ENCODE measurements at places on chromosomes 6 and 20.

DNA sequence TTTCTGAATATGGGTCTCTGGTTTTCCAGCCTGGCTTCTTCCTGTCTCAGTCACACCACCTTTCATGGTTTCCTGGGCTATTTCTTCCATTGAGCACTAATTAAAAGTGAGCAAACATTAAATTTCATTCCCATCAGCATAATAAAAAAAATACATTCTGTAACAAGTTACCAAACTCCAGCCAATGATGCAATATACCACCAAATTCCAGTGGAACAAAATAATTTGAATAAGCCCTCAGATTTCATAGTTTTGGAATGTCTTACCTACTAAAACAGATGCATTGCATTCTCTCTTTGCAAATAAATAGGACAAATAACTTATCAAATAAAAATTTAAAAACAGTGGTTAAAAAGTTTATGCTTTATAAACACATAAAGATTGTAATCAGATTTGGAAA lies 97.8 kb upstream of the PRDM1 start:
- DNase-seq: no peak

- DNase-seq: no peak
Observed at GRCh38 chr20:8589956-8590355, 457.9 kb downstream of the PLCB1 start.

- DNase-seq: no peak
Observed at GRCh38 chr6:134073161-134073560, 20.7 kb upstream of the SLC2A12 start.

DNA sequence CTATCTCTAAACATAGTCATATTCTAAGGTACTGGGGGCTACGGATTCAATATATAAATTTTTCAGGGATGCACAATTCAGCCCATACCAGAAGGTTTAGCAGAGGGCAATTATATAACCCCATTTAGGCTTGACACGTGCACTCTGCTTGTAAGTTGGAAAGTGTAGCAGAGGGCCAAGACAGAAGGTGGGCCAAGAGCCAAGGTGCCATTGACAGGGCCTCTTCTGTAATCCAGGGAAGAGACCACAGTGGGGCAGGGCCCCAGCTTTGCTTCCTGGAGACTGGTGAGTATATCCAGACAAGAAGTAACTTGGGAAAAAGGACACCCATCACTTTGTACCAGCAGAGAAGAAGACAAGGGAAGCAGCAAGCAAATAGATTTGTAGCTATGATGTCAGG lies 672.4 kb upstream of the MARCKS start:
- no peak for DNase-seq

DNA sequence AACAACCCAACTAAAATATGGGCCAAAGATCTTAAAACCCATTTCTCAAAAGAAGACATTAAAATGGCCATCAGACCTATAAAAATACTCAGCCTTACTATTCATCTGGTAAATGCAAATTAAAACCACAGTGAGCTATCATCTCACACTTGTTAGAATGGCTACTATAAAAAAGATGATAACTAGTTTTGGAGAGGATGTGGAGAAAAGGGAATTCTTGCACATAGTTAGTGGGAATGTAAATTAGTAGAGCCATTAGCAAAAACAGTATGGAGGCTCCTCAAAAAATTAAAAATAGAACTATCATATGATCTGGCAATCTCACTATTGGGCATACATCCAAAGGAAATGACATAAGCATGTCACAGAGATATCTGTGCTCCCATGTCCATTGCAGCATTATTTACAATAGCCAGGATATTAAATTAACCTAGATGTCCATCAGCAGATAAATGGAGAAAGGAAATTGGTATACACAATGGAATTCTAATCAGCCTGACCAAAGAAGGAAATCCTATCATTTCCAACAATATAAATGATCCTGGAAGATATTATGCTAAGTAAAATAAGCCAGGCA lies 2.9 kb downstream of the SIRPB1 start:
- no peak for DNase-seq

DNA sequence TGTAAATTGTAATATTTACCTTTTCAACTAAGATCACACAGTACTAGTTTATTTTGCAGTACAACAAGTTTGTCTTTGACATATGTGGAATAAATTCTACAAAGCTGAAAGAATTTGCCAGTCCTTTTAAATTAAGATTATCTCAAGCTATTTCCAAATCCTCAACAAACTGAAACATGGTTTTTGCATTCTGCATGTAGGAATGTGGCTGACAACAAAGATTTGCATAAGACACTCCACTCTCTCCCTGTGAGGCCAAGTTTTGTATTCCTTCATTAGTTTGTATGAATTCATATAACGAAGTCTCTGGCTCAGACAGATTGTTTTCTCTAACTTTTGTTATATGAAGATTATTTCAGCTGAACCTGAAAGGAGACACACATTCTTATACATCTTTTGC lies 124.1 kb upstream of the THEMIS start:
- no peak for DNase-seq

DNA sequence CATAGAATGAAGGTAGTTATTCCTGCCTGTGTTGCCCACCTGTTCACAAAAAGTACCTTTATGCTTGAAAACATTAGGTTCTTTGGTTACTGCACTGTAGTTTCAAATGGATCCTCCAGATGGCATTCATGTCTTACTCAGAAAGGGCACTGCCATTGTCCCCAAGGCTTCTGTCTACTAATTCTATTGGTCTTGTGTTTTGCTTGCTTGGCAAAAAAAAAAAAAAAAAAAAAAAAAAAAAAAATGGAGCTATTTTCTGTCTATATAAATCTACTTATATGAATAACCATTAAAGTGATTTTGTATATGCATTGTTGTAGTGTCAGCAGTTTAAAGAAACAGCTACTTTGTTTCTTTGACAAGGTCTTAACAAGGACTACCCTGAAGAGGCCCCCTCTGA lies 12.7 kb upstream of the EFHC1 start:
- DNase-seq: no peak

- DNase-seq: no peak
Observed at GRCh38 chr6:25138233-25138933, 140.8 kb upstream of the CARMIL1 start.

DNA sequence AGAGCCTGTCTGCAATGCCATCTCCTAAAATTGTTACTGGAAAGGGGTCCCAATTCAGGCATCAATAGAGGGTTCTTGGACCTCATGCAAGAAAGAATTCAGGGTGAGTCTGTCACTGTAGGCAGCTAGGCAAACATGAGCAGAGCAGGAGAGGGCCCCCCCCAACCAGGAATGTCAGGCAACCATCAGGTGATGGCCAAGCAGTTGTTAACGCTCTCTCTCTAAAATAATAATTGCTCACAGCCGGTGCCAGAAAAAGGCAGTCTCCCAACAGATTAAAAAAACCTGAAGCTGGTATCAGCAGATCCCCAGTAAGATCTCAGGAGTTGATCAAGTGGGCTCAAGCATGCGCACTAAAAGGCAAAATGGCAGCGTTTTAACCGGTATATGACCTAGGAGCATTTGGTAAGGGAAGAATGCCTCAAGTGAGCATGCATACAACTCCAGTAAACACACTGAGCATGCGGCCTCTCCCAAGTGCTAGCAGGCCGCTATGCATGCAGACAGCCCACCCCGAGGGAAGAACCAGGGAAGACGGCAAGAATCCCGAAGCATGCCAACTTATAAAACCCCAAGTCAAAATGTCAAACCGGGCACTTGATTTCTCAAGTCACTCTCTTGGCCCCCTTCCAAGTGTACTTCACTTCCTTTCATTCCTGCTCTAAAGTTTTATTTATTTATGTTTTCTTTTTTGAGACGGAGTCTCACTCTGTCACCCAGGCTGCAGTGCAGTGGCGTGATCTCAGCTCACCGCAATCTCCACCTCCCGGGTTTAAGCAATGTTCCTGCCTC lies 44.0 kb upstream of the RNGTT start:
- DNase-seq: no peak

GRCh38 chr20:38950254-38950653 lies 11.9 kb upstream of the DHX35 start:
- DNase-seq: no peak

- no peak for DNase-seq
Observed at GRCh38 chr6:3394671-3395070, 62.2 kb downstream of the SLC22A23 start.

- DNase-seq: no peak
Observed at GRCh38 chr20:61369731-61370520, 117.9 kb downstream of the CDH4 start.

DNA sequence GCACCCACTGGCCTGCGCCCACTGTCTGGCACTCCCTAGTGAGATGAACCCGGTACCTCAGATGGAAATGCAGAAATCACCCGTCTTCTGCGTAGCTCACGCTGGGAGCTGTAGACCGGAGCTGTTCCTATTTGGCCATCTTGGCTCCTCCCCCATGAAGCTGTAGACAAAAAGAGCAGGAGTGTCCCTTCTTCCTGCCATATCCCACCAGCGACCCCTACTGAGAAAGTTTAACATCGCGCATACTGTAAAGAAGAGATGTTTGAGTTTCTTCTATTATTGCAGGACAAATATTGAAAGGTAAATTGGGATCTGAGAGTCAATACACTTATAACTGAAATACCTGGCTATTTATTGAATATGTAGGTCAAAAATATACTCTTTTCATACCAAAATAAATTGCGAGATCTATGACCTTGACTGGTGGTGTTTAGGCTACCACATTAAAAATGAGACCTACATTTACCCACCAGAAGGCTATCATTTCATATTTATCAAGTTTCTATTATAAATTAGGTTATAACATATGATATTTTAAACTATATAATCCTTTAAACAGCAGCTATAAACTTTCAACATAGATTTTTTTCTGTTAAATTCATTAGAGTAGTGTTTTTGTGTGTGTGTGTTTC lies 586.3 kb downstream of the HTR1B start:
- no peak for DNase-seq
